ENCODE measurements at places on chromosomes 16 and 17. TPM values are rescaled to one million over a fixed set of nuclear protein-coding genes. Genes with fewer than 3 reads are reported as not detected.

The KCNJ2 gene
- total RNA-seq, result not detected

- H3K4me3 ChIP-seq, result no peak overlapping the region
- H3K36me3 ChIP-seq, result no peaks in the 10 kb centered on the region
- H3K27ac ChIP-seq, result no peak overlapping the region
- H3K27me3 ChIP-seq, result no peaks in the 10 kb centered on the region
These were observed 8.5 kb downstream of the ITGAE start for GRCh38 chr17:3792481-3792880.

- no peaks in the 10 kb centered on the region for H3K36me3 ChIP-seq
- DNase-seq, result no peak
- no peak overlapping the region for H3K4me3 ChIP-seq
- H3K4me1 ChIP-seq, result no peaks in the 10 kb centered on the region
- H3K27ac ChIP-seq, result no peak overlapping the region
- H3K27me3 ChIP-seq, result peaks cover 33% of the 10 kb centered on the region
These were observed 59.2 kb upstream of the LYRM9 start for GRCh38 chr17:27952366-27952765.

- no peak overlapping the region for H3K27ac ChIP-seq
- peaks cover 6% of the 10 kb centered on the region for H3K27me3 ChIP-seq
These were observed 50.4 kb downstream of the SLFN5 start for GRCh38 chr17:35293151-35293847.

The KRTAP4-4 gene
- total RNA-seq, result not detected

DNA sequence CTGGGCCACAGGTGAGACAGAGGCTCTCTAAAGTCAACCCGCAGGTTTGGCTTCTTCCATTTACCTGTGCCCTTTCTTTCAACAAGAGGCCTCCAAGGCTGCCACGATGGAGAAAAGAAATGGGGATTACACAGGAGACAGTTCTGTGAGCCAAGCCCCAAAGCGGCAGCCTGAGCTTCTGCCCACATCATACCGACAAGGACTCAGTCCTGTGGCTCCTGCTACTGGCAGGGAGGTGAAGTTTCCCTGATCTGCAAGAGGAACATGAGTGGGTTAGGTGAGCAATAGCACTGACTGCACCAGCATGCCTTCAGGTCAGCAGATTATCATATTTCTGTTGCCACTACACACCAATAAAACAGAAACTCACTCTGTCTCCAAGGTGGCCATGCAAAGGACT, 800.0 kb downstream of the KCNJ18 start:
- DNase-seq, result no peak
- no peak overlapping the region for H3K4me3 ChIP-seq
- no peaks in the 10 kb centered on the region for H3K36me3 ChIP-seq
- no peaks in the 10 kb centered on the region for H3K4me1 ChIP-seq
- H3K27ac ChIP-seq, result no peak overlapping the region

DNA sequence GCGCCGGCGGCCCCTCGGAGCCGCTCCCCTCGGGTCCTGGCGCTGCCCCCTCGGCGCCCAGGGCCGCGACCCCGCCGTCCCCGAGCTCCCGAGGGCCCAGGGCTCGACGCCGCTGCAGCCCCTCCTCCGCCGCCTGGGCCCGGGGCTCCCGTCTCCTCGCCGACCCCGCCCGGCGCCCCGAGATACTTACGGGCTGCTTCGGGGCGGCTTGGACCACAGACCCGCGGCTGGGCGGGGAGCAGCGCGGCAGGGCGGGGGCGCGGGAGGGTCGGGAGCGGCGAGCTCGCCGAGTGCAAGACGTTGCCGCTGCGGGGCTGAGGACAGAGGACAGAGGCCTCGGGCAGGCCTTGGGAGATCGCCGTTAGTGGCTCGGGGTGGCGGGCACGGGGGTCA, 290 bp downstream of the TOB1 start:
- peak overlapping the region; percentile 50 for H3K27ac ChIP-seq
- H3K4me3 ChIP-seq, result peak overlapping the region; percentile 73
- no peaks in the 10 kb centered on the region for H3K27me3 ChIP-seq
- peaks cover 35% of the 10 kb centered on the region for H3K4me1 ChIP-seq

DNA sequence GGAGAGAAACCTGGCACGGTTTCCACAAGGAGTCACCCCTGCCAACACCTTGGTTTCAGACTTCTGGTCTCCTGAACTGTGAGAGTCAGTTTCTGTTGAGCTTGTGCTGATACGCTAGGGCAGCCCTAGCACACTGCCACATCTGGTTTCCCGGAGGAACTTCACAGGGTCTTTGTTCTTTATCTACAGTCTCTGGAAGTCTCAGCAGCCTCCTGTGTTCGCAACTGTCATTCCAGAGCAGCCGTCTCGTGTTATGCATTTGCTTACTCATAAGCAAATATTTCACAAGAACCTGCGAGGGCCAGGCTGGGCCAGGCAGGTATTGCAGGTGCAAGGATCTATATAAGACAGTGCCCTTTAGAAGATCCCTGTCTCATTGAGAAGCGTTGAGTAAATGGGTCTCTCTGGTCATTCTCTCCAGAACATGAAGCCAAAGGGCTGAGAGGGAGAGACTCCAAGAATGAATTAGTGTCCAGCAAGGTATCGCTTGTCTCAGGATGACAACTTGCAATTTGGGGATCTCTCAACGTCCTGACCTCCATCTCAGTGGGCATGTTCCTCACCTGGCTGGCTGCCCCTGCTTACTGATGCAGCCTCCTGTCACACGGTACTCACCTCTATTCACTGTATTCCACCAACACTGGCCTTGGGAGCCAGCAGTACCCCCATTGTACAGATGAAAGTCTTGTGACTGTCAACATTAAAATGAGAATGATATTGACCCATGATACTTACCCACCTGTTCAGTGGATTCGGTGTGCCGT, 141.2 kb downstream of the WWOX start:
- no peaks in the 10 kb centered on the region for H3K27me3 ChIP-seq
- peaks cover 41% of the 10 kb centered on the region for H3K4me1 ChIP-seq
- H3K4me3 ChIP-seq, result no peak overlapping the region
- no peak for DNase-seq
- H3K27ac ChIP-seq, result no peak overlapping the region

DNA sequence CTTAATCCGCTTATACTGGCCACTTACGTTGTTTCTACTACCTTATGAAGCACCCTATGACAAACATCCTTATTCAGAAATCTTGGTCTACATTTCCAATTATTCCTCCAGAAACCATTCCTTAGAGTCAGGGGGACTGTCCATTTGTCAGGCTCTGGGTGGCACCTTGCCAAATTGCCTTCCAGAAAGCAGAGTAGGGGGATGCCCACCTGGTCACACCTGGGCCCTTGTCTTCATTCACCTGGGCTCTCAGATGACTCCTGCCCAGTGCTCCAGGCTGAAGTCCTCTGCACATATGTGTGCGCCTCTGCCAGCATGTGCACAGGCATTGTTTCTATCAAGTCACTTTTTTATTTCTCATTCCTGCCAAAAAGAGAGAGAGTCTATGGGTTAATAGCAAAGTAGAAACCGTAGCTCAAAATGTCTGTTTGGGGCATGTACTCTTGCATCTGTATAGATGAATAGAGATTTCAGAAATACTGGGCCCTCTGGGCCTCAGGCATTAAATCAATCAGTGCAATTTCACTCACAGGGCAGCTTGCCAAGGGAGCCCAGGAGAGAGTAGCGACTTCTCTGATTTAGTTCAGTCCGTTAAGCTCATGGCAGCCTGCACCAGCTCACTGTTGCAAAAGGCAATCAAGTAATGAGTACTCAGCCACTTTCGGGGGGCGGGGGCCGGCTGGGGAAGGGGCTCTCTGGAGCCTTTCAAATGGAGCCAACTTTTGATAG, 104.7 kb downstream of the SOCS1 start:
- no peaks in the 10 kb centered on the region for H3K27me3 ChIP-seq
- H3K36me3 ChIP-seq, result peaks cover 11% of the 10 kb centered on the region
- no peak for DNase-seq

The MRPS23 gene
- 28.3 TPM for total RNA-seq

DNA sequence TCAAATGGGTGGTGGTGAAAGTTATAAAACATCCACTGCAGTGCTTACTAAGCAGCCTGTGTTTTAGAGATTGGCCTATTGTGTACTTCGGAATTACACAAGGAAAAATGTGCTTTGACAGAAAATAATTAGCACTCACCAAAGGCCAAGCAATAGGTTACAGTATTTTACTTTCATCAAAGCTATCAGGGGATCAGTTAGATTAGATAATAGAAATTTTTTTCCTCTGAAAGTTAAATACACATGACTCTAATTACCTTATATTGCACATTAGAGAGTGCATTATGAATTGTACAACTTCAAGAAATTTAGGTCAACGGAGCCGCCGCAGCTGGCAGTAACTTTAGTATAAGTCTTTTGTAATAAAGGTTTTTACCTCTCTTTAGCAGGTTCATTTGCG, 232.6 kb downstream of the FTO start:
- H3K4me1 ChIP-seq, result peaks cover 10% of the 10 kb centered on the region
- H3K36me3 ChIP-seq, result peaks cover 15% of the 10 kb centered on the region
- H3K27me3 ChIP-seq, result no peaks in the 10 kb centered on the region
- DNase-seq, result no peak

- no peaks in the 10 kb centered on the region for H3K27me3 ChIP-seq
- peaks cover 51% of the 10 kb centered on the region for H3K4me1 ChIP-seq
- H3K27ac ChIP-seq, result peak overlapping the region; percentile 98
- no peaks in the 10 kb centered on the region for H3K36me3 ChIP-seq
These were observed 4.2 kb downstream of the MNT start for GRCh38 chr17:2396568-2397246.

- no peak overlapping the region for H3K27ac ChIP-seq
- H3K36me3 ChIP-seq, result no peaks in the 10 kb centered on the region
- no peak overlapping the region for H3K4me3 ChIP-seq
- H3K4me1 ChIP-seq, result peaks cover 8% of the 10 kb centered on the region
- DNase-seq, result no peak
These were observed 28.3 kb downstream of the ARSG start for GRCh38 chr17:68319410-68320162.

Data from osteocyte (in vitro differentiated cells).